ENCODE measurements at places on chromosomes 5 and 9.
A peak's percentile ranks its signal among the peaks of the same experiment; 100 is the strongest.

- no peak for DNase-seq
These were observed 556.5 kb upstream of the SEMA6A start for GRCh38 chr5:117131048-117131679.

- DNase-seq = no peak
These were observed 135.0 kb upstream of the SMARCA2 start for GRCh38 chr9:1880038-1880565.

- DNase-seq = no peak
These were observed 1.3 kb upstream of the SLC44A1 start for GRCh38 chr9:105243015-105243686.

GRCh38 chr5:135137146-135137915 is 103.3 kb upstream of the PITX1 start:
- no peak for DNase-seq

DNA sequence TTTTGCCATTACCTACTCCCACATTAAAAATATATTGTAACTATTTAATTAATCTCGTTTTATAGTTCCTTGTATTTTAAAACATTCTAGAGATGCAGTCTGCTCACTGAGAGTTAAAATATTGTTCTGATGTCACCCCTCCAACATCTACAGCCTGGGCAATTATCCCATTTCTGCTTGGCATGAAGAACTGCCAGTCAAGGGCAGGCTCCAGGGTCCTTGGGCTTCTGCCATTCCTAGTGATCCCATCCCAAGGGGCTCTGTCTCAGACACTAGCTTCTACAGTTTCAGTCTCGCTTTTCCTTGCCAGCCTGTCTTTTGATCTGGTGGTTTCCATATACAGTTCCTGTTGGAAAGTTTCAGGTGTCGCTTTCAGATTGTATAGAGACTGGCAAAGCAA is 287.2 kb downstream of the TMEM232 start:
- no peak for DNase-seq

- no peak for DNase-seq
These were observed 97.5 kb upstream of the FCN2 start for GRCh38 chr9:134782921-134783698.

- DNase-seq = no peak
These were observed 156.5 kb downstream of the CDH9 start for GRCh38 chr5:26881901-26882300.

GRCh38 chr5:36033486-36033885 is 33.2 kb downstream of the UGT3A2 start:
- no peak for DNase-seq

DNA sequence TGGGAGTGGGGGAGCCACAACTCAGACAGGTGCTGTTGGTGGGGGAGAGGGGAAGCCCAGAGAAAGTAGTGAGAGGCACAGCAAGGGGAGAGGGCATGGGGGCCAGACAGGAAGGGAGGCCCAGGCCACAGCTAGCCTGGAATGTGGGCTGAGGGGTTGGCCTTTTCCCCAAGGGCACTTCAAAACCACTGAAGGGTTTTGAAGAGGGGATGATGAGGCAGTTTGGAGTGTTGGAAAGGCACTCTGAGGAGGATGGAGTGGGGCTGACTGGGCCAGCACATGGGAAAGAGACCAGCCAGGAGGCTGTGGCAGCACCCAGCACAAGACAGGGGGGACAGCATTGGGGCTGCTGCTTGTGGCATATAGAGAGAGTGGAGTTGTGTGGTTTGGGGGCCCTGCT is 3.8 kb downstream of the PSD2 start:
- DNase-seq = no peak

DNA sequence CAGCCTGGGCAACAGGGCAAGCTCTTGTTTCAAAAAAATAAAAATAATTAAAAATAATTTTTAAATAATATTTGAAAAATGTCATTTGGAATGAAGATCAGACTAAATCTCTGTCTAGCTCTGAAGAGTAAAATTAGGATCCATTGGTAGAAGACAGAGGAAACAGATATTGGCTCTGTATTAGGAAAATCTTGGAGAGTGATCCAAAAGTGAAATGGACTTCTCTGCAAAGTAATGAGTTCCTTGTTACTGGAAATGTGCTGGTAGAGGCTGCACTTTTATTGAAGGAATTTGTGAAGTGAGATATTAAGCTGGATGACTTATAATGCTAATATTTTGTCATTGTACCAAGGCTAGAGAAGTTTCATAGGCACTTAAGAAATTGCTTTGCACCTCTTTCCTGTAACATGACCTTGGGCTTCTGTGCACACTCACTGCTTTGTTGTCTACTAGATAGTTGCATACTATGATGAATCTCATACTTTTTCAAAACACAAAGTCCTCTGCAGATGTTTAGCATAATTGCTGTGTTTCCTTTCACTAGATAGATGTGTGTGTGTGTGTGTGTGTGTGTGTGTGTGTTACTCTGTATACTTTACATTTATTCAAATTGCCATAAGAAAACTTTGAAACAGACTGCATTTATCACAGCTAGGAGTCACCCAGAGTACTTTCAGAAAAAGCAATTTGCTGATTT is 13.1 kb downstream of the THBS4 start:
- no peak for DNase-seq

- DNase-seq = no peak
These were observed 133.0 kb downstream of the ATG10 start for GRCh38 chr5:82104872-82105271.

- DNase-seq = no peak
These were observed 158.9 kb downstream of the ADAMTSL1 start for GRCh38 chr9:18632632-18633403.

DNA sequence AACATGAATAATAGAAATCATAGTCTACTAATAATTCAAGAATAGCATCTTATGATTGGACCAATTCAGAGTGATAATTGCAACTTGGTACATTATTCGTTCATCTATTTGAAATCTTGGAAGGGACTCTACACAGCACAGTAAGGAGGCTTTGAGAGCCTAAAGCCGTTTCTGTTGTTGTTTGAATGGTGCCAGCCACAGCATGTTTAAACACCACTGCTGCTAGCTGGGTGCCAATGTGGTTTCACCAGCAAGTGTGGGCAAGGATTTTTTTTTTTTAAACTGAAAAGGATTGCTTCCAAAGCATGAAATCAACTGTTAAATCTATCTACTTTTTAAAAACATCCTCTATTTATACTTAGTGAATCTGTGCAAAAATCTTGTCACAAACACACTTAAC is 253.9 kb upstream of the MAP3K1 start:
- no peak for DNase-seq

DNA sequence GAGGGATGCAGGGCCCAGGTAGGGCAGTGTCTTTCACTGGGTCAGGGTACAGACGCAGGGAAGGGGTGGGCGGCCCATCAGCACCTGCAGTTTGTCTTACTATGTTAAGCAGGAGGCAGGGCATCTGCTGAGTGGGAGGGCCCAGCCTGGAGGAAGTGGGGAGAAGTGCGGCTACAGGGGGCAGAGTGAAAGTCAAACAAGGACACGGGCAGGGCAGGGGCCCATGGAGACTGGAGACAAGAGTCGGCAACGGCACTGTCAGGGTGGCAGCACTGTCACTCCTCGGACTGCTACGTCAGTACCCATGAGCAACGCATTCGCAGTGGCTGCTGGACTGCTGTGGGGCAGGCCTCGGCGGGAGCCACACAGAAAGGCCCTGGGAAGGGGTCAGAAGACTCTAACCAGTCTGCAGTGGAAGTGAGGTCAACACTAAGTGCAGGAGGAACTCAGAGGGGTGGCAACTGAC is 19.7 kb downstream of the CAMSAP1 start:
- peak; percentile 64 for DNase-seq

DNA sequence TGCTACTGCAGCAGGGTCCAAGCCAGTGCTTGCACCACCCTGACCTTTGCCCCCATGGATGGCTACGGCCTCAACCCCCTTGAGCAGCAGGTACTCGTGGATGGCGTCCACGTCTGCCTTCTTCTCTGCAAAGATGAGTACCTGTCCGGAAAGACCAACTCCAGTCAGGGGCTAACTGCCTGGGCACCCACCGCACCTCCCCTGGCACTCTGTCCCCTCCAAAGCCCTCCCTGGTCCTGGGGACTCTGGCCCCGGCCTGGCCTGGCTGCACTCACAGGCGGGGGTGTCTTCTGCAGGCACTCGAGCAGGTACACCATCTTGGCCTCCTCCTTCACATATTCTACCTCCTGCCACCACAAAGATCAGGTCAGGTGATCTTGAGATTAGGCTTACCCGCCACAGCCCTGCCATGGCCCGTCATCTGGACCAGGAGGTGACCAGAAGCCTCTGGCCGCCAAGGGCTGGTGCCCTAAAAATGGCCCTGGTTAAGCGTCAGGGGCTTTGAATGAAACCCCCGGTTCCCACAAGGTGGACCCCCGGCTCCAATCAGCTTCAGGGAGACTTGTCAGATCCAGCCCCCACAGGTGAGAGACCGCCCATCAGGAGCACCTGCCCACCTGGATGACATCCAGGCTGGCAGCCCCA is 3.2 kb upstream of the DOK3 start:
- DNase-seq = no peak

- DNase-seq = no peak
These were observed 9.6 kb downstream of the PIP5K1B start for GRCh38 chr9:68714416-68715180.

GRCh38 chr9:4289411-4290326 is 10.2 kb downstream of the GLIS3 start:
- DNase-seq = no peak

DNA sequence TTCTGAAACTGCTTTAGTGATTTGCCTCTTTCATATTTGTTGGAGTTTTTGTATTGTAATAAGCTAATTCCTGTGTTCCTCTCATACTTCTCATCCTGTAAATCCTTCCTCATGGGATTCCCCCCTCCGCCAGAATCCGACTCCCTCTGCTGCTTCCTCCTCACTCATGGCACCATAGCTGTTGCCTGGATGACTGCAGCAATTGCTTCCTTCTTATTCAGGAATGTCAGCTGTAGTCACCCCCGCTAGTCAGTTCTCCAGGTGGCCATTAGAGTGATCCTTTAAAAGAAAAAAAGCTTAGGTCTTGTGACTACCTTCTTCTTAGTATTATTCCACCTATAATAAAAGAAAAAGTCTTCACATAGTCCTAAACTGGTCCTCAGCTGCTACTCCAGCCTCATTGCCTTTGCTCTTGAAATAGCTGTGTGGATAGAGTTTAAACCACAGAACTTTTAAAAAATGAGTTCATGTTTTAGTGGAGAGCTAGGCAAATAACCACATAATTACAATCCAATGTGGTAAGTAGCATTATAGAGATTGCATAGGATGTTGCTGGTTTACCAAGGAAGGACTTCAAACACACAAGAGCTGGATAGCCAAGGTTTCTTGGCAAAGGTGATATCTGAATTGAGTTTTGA is 227.3 kb downstream of the KDM4C start:
- DNase-seq = no peak

DNA sequence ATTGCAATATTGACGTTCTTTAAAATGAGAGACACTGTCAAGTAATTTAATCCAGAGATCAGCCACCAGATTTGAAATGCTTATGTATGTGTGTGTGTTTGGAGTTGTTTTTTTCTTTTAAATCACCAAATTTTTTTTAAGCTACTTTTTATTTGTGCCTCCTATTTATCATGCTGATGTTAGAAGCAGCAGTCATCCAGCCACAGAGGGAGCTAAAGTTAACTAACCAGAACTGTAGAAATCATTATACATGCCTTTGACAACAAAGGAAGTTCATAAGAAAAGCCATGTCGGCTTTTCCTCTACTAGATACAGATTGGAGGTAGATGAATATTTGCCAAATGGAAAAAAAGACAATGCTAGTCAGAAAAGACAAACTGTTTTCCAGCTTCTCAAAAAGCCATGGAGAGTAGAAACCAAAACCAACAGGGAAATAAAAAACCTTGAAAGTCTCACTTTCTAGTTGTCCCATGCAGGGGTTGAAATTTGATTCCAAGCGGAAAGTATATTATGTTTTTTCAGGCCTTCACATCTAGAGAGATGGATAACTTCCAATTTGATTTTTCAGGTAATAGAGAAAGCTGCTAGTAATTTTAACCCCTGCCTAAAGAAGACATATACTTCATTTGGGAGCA is 4.5 kb downstream of the PURA start:
- DNase-seq = no peak

- DNase-seq = no peak
These were observed 119.8 kb upstream of the TBC1D2 start for GRCh38 chr9:98375138-98375726.

GRCh38 chr9:75709698-75710097 is 180.8 kb upstream of the PCSK5 start:
- no peak for DNase-seq

- DNase-seq = no peak
These were observed at the start of gene SELENOP for GRCh38 chr5:42811591-42812446. Gene SELENOP, minus strand, starts transcription at chr5:42811892. Its CDS starts 3,539 bp downstream, at chr5:42808353.

- no peak for DNase-seq
These were observed 24.3 kb downstream of the RAD23B start for GRCh38 chr9:107307331-107307730.

DNA sequence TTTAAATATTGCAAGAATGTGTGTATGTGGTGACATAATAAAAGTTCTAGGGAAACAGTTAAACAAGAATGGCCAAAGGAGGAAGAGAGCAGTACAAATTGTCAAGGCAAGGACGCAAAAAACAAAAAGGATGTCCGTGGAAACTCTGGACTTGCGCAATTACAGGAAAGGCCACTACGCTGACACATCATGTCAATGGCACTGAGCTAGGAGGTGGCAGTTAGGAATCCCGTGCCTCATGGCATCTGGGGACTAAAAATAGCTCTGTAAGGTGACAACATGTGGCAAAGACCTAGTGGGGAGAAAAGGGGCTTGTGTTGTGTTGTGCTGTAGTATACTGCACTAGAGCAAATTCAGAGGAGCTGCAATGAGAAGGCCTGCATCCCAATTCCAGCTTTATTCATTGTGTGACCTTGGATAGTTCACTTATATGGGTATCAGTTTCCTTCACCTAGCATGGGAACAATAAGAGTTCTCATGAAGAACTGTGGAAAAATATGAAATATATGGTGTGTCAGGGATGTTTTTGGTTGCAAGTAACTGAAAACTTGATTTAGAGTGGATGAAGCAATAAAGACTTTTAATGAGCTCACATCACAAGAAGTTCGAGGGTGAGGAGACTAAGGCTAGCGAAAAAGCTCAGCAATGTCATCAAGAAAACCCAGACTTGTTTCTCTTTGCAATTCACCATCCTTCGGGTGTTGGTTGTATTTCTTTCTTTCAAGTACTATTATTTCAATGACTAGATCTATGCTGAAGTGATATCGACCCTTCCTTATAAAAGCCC is 124.1 kb upstream of the STC2 start:
- no peak for DNase-seq

DNA sequence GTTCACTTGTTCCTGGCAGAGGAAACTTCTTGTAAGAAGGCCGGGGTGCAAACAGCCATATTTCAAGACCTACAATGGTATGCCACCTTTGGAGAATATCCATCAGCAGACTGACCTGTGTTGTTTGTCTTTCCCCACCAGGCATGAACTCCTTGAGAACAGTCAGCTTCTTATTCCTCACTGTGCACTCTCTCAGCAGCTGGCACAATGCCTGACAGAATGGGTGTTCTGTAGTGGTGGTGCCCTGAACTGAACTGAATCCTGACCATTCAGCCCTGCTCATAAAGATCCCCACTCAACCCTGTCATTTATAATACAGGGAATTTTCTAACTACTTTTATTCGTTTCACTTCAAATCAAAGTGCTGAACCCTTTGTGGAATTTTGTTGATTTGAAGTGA is 206.9 kb downstream of the COX7C start:
- DNase-seq = no peak

Data from activated T-cell treated with anti-CD3 and anti-CD28 coated beads, Interleukin-2, amount 50 U/mL, for 1 hour (primary cell).